Astrocyte of the hippocampus (primary cell): ENCODE measurements at places on chromosomes 11 and 22.

GRCh38 chr11:120985718-120986569 lies 38.0 kb upstream of the TBCEL start:
- DNase-seq, result peak; percentile 82

DNA sequence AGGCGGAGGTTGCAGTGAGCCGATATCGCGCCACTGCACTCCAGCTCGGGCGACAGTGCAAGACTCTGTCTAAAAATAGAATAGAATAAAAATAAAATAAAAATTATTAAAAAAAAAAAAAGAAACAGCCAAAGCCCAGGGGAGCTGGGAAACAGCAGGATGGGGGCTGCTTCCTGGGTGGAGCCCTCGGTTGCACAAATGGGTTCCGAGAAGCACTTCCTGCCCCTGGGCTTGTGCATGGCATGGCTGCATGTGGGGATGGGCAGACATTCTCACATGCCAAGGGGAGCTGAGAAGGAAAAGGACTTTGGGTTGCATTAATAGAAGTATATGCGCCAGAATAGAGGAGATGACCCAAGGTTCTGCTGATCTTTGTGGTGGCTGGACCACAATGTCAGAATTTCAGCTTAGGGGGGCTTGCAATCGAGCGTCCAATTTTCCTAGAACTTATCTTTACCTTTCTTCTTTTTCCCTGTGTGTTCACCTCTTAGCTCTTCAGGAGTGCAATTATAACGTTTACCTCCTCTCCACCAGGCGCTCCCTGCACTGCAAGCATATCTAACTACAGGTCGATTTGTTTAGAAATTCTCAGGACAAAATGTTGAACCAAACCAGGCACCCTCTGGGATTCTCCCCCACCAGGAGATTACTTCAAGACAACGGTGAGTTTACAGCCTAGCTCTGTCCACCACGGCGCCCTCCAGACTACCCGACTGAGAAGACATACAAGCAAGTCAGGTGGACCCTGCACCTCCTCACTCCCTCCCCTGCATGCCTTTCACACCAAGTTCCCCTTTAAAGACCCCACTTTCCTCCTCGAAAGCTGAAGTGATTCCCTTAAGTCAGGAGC lies 53.2 kb downstream of the SHISAL1 start:
- no peak for DNase-seq

- DNase-seq, result peak; percentile 58
These were observed 101.0 kb downstream of the PDE2A start for GRCh38 chr11:72573072-72573854.

- DNase-seq, result no peak
These were observed 7.4 kb downstream of the MED17 start for GRCh38 chr11:93791493-93791892.

DNA sequence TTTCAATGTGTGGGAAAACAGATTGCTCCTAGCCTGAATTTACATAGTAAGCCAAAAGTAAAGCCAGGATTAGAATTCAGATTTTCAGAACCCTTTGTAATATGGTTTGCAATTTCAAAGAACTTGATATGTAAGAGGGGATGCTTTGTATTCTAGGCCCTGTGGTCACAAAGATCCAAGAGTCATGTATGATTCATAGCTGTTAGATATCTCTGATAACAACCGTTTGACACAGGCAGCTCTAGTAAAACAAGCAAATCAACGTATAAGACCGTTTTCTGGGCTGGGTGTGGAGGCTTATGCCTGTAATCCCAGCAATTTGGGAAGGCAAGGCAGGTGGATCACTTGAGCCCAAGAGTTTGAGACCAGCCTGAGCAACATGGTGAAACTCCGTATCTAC lies 79.6 kb downstream of the EMSY start:
- DNase-seq, result no peak

DNA sequence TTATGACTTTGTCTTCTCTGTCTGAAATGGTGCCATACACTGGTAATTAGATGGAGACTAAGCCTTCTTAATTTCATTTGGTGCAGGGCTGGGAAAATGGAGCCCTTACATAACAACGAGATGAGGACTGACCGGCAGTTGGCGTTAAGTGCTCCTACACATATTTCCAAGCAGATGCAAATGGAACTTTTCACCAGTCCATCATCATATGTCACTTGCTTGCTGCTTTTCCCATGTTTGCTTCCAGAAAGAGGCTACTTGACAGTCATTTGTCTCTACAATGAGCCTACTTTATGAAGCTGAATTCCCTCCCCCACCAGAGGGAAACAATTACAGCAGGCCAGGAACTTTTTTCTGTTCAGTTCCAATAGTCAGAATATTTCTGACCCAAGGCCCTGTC lies 32.6 kb downstream of the SVIP start:
- DNase-seq, result no peak

- DNase-seq, result no peak
These were observed 5.9 kb upstream of the MMP3 start for GRCh38 chr11:102849311-102849710.
